Left lung (tissue), 14 donors: ENCODE measurements at places on chromosomes 6 and 20. TPM values are rescaled to one million over a fixed set of nuclear protein-coding genes. Genes with fewer than 3 reads are reported as not detected.

Gene KIAA1755
- polyA plus RNA-seq, result 6.4 TPM

Gene LY6G5B
- polyA plus RNA-seq, result 37.2 TPM

DNA sequence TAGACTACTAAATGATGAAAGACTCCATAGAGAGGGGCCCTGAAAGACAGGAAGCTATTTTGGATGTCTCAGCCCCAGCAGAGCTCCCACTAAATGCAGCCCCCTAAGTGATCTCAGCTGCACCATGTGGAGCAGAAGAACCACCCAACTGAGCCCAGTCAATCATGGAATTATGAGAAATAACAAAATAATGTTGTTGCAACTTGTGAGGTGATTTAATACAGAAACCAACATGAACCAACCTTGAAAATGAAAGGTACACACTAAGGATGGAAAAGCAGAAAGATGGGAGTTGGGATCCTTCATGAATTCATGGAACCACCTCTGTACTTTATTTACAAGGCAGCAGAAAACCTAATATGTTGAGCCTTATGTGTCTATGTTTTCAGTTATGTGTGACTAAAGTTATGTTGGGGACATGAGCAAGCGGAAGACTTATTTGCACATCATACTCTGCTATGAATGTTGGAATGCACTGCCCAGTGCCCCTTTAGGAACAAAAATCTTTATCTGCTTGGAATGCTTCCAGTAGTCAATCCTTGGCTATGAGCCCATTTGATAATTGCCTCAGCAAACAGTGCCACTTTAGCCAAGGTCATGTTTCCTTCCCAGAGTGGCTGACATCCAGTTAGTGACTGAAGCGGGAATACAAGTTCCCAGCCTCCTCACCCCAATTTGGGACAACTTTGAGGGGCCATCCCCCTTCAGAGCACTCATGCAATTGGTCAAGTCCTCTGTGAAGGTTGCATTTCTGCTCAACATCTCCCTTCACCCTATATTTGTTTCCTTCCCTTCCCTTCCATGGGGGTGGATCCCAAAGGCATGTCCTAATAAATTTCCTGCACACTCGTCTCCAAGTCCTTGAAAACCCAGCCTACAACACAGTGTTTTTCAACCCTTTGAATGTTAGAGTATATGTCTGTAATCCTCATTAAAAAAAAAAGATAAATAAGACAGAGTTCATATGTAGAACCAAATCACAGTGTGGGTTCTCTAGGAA lies 18.4 kb downstream of the TP53RK start:
- no peak for DNase-seq

DNA sequence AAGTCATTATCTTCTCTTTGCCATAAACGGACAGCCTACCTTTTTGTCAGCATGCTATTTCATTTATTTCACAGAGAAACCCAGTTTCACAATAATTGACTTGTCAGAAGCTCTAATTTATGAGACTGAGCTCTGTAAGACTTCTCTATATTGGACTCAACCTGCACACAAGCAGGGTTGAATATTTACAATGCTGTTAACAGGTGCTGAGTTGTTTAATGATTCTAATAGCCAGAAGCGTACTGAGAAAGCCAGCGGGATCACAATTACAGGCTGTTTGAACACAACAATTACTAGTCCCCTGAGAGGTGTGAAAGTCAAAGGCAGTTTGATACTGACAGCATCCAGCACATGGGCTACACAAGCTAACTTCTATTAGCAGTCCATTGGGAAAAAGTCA lies 128.2 kb upstream of the SIM1 start:
- no peak for DNase-seq

DNA sequence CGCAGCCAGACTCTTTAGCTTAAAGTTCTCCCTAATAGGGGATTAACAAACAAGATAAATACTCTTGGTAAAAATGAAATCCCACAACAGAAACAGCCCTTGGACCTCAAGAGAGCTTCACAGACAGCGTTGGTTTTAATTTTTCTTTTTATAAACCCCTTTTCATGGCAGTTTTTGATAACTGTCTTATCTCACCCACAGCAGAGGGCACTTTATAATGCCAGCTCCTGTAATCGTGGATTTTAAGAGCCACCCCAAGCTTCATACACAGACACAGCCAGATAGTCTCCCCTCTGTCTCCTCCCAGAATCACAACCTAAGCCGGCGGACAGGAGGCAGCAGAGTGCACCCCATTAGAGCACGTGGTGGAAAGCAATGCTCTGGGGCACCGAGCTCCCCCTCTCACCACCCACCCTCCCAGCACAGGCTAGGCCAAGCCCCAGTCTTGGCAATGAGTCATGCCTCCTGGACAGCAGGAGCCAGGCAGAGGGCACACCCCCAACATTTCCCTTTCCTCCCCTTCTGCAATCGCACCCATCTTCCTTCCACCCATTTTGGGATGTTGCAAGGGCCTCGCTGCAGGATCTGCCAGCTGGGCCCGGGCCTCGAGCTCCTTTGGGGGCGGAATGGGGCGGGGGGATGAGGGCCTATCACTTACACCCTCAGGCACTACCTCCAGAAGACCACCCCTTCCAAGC lies 2.4 kb downstream of the JAG1 start:
- peak; percentile 72 for DNase-seq

GRCh38 chr20:35515949-35516645 lies 13.4 kb downstream of the C20orf173 start:
- no peak for DNase-seq

- DNase-seq, result no peak
Observed at GRCh38 chr6:41348934-41349333, 13.5 kb downstream of the NCR2 start.
